ENCODE measurements at places on chromosomes 6 and 20.

DNA sequence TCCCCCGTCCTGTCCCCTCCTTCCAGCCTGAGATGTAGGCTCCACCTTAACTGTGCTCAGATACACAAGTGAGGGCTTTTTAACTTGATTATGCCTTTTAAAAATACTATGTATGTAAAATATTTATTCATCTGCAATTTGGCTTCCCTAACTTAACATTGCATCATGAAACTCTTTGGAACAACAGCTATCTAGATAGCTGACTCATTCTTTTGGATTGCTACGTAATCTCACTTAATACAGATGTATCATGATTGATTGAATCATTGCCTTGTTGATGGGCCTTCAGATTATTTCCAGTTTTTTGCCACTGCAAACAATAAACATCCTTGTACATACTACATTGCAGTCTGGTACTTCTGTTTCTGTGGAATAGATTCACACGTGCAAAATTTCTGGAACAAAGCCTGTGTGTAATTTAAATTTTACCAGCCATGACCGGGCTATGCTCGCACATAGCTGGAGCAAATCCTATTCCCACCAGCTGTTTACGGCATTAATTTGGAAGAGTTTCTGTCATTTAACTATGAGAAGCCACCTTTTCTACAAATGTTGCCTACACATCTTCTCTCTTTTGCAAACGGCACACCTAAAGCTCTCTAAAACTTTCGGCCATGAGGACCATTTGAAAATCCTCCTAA is 6.5 kb downstream of the PRND start:
- peak; percentile 12 for DNase-seq

GRCh38 chr6:13268913-13269518 is 59.3 kb downstream of the TBC1D7 start:
- no peak for DNase-seq

- DNase-seq = peak; percentile 18
These were observed 441.7 kb upstream of the JARID2 start for GRCh38 chr6:14804001-14804784.

DNA sequence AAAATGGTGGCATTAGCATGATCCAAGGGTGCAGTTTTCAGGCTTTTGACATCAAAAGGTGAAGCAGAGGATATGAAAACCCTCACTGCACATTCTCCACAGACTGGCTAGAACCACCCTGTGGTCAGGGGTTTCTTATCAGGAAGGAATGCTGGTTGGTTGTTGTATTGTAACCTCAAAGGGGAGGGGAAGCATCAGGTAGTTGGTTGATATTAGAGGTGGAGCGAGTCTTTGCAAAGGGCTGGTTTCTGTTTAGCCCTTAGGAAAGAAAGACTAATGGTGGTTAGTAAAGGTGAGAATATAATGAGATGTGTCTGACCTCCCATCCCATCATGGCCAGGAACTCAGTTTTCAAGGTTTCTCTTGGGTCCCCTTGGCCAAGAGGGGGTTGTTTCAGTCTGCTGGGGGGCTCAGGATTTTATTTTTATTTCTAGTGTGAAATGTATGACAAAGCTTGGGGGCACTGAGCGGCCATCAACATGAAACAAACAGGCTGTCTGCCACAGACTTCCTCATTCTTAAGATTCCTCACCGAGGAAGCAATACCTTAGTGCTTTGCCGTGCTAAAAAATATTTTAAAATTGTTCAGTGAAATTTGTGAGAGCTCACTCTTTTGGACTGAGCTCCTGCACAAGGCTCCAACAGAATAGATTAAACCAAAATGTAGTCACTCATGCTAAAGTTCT is 47.5 kb upstream of the PROKR2 start:
- peak; percentile 27 for DNase-seq

- DNase-seq = no peak
These were observed 227.1 kb downstream of the NFATC2 start for GRCh38 chr20:51315390-51315789.

- DNase-seq = no peak
These were observed 159.4 kb downstream of the FAXC start for GRCh38 chr6:99189823-99190721.

DNA sequence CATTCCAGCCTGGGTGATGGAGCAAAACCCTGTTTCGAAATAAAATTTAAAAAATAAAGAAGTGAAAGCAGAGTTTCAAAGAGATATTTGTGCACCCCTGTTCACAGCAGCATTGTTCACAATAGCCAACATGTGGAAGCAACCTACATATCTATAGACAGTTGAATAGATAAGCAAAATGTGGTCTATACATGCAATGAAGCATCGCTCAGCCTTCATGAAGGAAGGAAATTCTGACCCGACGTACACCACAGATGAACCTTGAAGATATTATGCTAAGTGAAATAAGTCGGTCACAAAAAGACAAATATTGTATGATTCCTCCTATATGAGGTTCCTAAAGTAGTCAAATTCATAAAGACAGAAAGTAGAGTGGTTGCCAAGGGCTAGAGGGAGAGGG is 6.5 kb upstream of the NCOA6 start:
- no peak for DNase-seq

GRCh38 chr20:49345524-49345923 is 67.7 kb upstream of the ZNFX1 start:
- no peak for DNase-seq

- DNase-seq = no peak
These were observed 1.2 kb downstream of the NCOA5 start for GRCh38 chr20:46088409-46089166.

GRCh38 chr6:150622941-150623874 is 23.5 kb downstream of the PLEKHG1 start:
- no peak for DNase-seq
